ENCODE measurements at places on chromosomes 13 and 19.

GRCh38 chr13:43136920-43137575 lies 113.7 kb downstream of the DNAJC15 start:
- H3K36me3 ChIP-seq: no peaks in the 10 kb centered on the region
- DNase-seq: no peak
- no peak overlapping the region for H3K4me3 ChIP-seq
- H3K27ac ChIP-seq: no peak overlapping the region
- H3K4me1 ChIP-seq: peaks cover 18% of the 10 kb centered on the region

DNA sequence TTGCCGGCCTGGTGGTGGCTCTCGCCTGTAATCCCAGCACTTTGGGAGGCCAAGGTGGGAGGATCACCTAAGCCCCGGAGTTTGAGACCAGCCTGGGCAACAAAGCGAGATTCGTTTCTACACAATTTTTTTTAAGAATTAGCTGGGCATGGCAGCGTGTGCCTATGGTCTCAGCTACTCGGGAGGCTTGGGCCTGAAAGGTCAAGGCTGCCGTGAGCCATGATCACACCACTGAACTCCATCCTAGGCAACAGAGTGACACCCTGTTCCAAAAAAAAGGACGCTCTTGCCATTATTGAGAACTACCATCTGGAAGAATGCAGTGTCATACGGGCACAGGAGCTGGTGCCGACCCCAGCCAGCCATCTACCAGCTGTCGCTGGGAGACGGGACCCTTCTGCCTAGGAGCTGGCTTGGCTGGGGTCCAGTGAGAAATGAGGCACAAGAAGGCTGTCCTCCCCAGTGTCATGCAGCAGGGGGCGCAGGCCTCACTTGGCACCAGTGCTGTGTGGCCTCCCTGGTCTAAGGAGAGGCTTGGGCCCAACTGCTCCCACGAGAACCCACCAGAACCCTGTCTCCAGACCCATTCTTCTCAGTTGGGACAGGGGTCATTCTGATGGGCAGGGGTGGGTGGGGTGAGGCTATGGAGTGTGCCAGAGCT lies 12.2 kb upstream of the RELB start:
- H3K27ac ChIP-seq: no peak overlapping the region
- H3K27me3 ChIP-seq: no peaks in the 10 kb centered on the region
- H3K4me1 ChIP-seq: no peaks in the 10 kb centered on the region
- peaks cover 4% of the 10 kb centered on the region for H3K36me3 ChIP-seq
- no peak for DNase-seq

DNA sequence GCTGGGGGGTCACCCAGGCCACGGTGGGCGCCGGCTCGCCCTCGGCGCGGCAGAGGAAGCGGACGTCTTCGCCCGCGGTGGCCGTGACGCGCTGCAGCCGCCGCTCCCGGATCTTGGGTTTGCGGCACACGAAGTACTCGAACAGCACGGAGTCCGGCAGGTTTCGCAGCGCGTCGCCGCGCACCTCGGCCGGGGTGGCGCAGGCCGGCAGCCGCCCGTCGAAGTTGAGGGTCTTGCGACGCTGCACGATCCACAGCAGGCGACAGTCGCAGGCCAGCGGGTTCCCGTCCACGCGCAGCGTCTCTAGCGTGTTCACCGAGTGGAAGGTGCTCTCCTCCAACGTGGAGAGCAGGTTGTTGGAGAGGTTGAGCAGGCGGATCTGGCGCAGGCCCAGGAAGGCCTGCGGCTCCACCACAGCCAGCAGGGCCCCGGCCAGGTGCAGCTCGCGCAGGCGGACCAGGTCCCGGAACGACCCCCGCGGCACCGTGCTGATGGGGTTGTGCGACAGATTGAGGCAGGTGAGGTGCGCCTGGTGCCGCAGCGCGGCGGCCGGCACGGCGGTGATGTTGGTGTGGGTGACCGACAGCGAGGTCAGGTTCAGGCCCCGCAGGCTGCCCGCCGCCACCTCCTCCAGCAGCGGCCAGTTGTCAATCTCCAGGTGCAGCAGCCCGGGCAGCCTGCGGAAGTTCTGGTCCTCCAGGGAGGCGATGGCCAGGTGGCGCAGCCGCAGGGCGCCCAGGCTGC lies 8.6 kb upstream of the PEAK3 start:
- no peak for DNase-seq
- H3K4me1 ChIP-seq: peaks cover 13% of the 10 kb centered on the region
- peaks cover 2% of the 10 kb centered on the region for H3K27me3 ChIP-seq
- H3K36me3 ChIP-seq: no peaks in the 10 kb centered on the region
- no peak overlapping the region for H3K27ac ChIP-seq
- peak overlapping the region; percentile 17 for H3K4me3 ChIP-seq

GRCh38 chr13:73338389-73338788 lies 279.6 kb downstream of the KLF5 start:
- no peak for DNase-seq
- no peak overlapping the region for H3K4me3 ChIP-seq
- H3K4me1 ChIP-seq: 0 out of 2 replicates have a peak, but pooled peaks cover 9% of the 10 kb centered on the region
- no peaks in the 10 kb centered on the region for H3K36me3 ChIP-seq
- H3K27me3 ChIP-seq: no peaks in the 10 kb centered on the region

- H3K27me3 ChIP-seq: no peaks in the 10 kb centered on the region
- H3K4me1 ChIP-seq: peaks cover 13% of the 10 kb centered on the region
- peak within 1 kb of the TSS; percentile 25 for H3K4me3 ChIP-seq
- H3K27ac ChIP-seq: no peak within 1 kb of the TSS
- peak; percentile 51 for DNase-seq
Observed at GRCh38 chr19:57888560-57889231, at the start of gene ZNF814. TSS of gene ZNF814 (minus strand) at chr19:57889037. CDS start at chr19:57888802, 235 bp downstream.

- H3K27ac ChIP-seq: peak overlapping the region; percentile 95
- H3K27me3 ChIP-seq: no peaks in the 10 kb centered on the region
- peaks cover 6% of the 10 kb centered on the region for H3K4me1 ChIP-seq
- no peaks in the 10 kb centered on the region for H3K36me3 ChIP-seq
- no peak for DNase-seq
Observed at GRCh38 chr19:43597876-43598275, 1.5 kb downstream of the ZNF576 start.

GRCh38 chr19:46629546-46630025 lies 4.7 kb upstream of the PTGIR start:
- no peaks in the 10 kb centered on the region for H3K36me3 ChIP-seq
- H3K27ac ChIP-seq: no peak overlapping the region
- peaks cover 9% of the 10 kb centered on the region for H3K4me1 ChIP-seq
- no peaks in the 10 kb centered on the region for H3K27me3 ChIP-seq
- no peak for DNase-seq
- no peak overlapping the region for H3K4me3 ChIP-seq

DNA sequence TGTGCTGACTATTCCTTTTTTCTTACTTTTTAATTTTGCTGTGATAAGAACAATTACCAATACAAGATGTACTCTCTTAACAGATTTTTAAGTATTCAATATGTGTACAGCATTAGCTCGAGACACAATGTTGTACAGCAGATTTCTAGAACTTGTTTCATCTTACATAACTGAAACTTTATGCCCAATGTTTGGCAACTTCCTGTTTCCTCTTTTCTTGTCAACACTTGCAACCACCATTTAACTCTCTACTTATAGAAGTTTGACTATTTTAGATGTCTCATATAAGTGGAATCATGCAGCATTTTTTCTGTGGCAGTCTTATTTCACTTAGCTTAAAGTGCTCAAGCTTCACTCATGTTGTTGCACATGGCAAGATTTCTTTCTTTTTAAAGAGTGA lies 1426.8 kb downstream of the SLITRK5 start:
- H3K27ac ChIP-seq: no peak overlapping the region
- H3K27me3 ChIP-seq: no peaks in the 10 kb centered on the region
- H3K36me3 ChIP-seq: no peaks in the 10 kb centered on the region
- no peak overlapping the region for H3K4me3 ChIP-seq

DNA sequence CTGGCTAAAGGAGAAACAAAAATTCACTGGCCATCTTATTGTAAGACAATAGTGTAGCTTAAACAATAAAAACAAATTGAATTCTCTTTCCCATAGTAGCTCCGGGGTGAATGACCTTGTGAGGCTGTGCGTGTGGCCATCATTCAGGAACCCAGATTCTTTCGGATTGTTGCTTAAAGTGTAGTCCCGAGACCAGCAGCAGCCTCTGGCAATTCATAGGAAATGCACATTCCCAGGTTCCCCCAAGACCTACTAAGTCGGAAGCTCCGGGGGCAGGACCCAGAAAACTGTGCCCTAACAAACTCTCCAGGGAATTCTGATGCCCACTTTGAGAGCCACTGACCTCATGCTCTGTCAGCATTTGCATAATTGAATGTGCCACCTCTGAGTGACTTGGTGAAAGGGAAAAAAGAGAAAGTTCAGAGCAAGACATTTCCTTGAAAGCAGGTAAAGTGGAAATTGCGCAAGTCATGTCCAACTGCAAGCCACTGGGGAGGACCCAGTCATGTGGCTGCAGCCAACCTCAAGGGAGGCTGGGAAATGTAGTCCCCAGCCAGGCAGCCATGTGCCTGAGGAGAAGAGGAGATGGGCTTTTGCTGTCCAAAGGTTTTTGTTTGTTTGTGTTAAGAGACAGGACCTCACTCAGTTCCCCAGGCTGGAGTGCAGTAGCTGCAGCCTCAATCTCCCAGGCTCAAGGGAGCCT lies 50.7 kb upstream of the PNMA8B start:
- H3K36me3 ChIP-seq: no peaks in the 10 kb centered on the region
- H3K27ac ChIP-seq: no peak overlapping the region
- H3K27me3 ChIP-seq: no peaks in the 10 kb centered on the region
- DNase-seq: peak; percentile 80
- peaks cover 8% of the 10 kb centered on the region for H3K4me1 ChIP-seq
- H3K4me3 ChIP-seq: no peak overlapping the region

- DNase-seq: no peak
- H3K36me3 ChIP-seq: no peaks in the 10 kb centered on the region
- H3K27me3 ChIP-seq: no peaks in the 10 kb centered on the region
- peak overlapping the region; percentile 95 for H3K27ac ChIP-seq
Observed at GRCh38 chr13:40920826-40921225, 98.3 kb downstream of the ELF1 start.

DNA sequence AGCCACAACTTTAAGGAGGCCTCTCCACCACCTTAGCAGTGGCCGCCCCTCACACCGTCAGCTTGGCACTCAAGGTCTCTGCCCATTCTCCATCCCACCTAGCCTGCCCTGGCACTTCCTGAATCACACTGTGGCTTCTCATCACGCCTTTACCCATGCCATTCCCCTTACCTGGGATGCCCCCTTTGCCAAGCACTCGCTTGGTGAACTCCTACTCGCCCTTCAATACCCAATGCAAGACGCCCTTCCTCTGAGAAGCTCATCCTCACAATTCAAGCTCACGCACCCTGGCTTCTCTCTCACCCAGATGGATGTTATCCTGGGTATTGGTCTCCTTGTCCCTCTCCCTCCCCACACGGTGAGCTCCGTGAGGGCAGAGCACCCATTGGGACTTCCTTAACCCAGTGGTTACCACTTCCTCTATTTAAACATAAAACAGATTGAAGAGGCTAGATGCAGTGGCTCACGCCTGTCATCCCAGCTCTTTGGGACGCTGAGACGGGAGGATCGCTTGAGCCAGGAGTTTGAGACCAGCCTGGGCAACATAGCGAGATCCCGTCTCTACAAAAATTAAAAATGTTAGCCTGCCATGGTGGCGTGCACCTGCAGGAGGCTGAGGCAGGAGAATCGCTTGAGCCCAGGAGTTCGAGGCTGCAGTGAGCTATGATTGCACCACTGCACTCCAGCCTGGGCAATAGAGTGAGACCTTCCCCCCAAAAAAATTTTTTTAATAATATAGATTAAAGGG lies 12.6 kb upstream of the SHD start:
- no peak overlapping the region for H3K4me3 ChIP-seq
- no peak for DNase-seq
- H3K4me1 ChIP-seq: no peaks in the 10 kb centered on the region
- no peak overlapping the region for H3K27ac ChIP-seq
- no peaks in the 10 kb centered on the region for H3K27me3 ChIP-seq

- H3K4me1 ChIP-seq: no peaks in the 10 kb centered on the region
- no peak overlapping the region for H3K27ac ChIP-seq
- no peak overlapping the region for H3K4me3 ChIP-seq
Observed at GRCh38 chr13:106445996-106446395, 89.5 kb downstream of the EFNB2 start.

- no peaks in the 10 kb centered on the region for H3K36me3 ChIP-seq
- no peak overlapping the region for H3K27ac ChIP-seq
- peaks cover 8% of the 10 kb centered on the region for H3K4me1 ChIP-seq
Observed at GRCh38 chr13:100523981-100524386, 64.6 kb downstream of the GGACT start.

DNA sequence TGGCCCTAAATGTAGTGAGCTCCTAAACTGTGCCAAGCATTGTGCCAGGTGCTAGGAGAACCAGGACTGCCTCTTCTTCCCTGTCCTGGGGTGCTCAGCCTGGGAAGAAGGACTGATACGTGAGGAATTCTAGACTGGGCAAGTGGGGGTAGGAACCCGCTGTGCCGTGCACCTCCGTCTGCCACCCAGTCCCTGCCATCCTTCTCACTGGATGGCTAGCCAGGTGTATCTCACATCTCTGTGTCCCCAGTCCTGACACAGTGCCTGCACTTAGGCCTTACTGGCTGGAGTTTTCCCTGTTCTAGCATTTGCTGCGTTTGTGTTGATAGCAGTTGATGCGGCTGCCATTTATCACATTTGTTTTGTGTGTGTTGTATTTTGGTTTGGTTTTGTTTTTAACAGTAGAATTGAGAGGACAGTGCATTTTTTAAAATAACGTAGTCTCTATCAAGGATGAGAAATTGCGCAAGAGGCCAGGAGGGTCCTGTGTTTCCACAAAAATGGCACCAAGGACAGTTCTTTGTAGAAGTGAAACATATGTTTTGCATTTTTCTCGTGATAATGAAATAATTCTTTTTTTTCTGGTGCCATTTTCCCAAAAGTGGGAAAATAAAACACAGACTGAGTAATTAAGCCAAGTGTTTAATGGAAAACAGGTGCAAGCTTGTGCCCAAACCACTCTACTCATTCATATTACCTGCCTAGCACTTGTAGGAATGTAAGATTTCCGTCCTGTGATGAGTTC lies 4.7 kb upstream of the GPR183 start:
- no peaks in the 10 kb centered on the region for H3K4me1 ChIP-seq
- H3K27me3 ChIP-seq: no peaks in the 10 kb centered on the region
- DNase-seq: no peak
- peaks cover 2% of the 10 kb centered on the region for H3K36me3 ChIP-seq

DNA sequence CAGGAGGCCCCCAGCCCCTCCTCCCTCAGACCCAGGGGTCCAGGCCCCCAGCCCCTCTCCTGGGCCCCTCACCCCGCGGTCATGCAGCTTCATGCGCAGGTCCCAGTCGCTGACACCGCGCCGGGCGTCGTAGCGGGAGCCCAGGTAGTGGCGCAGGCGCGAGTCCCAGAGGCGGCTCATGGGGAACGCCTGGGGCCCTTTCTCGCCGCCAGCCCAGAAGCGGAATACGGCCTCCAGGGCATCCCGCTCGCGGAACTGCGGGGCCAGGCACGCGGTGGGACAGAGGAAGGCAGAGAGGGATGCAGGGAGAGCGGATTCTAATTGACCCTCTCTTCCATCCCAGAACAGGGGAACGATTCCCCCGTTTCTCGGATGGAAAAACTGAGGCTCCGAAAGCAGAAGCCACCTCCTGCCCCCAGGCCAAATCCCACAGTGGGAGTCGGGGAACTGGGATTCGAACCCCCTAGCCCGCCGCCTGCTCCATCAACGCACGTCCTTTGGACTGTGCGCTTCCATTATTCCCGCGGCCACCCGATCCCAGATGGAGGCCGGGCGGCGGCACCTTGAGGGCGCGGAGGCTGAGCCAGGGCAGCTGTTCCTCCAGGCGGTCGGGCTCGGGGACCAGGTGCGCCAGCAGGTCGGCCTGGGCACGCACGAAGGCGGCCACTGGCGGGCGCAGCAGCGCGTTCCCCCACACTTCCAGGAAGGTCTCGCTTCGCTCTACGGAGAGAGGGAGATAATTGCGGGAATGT lies 4.2 kb upstream of the TNNI3 start:
- no peaks in the 10 kb centered on the region for H3K36me3 ChIP-seq
- no peak overlapping the region for H3K4me3 ChIP-seq
- no peaks in the 10 kb centered on the region for H3K27me3 ChIP-seq
- no peak for DNase-seq

GRCh38 chr19:5809053-5809452 lies 4.2 kb downstream of the NRTN start:
- no peaks in the 10 kb centered on the region for H3K36me3 ChIP-seq
- DNase-seq: peak; percentile 33
- peak overlapping the region; percentile 36 for H3K27ac ChIP-seq
- no peak overlapping the region for H3K4me3 ChIP-seq
- H3K4me1 ChIP-seq: 0 out of 2 replicates have a peak, but pooled peaks cover 3% of the 10 kb centered on the region
- no peaks in the 10 kb centered on the region for H3K27me3 ChIP-seq

All from Caco-2 (cell line).